Fibroblast of skin of right quadriceps (primary cell): ENCODE measurements at places on chromosomes 1 and 21.

DNA sequence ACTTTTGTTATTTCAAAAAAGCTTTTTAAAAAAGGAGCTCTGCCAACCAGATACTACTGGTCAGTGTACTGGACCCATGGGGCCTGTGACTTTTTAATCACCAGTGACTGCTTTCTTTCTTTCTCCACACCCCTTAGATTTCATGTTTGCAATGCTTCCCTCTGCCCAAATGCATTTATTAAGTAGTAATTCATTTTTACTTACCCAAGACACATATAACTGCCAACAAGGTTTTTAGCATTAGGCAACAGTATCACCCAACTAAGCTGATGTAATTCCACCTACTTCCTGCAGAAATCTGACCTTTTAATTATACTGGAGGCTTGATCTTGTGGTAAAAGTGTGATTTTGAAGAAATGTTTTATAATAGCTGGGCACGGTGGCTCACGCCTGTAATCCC lies 12.5 kb downstream of the MECR start:
- peak; percentile 49 for DNase-seq

- DNase-seq, result peak; percentile 26
Measured at GRCh38 chr1:224175617-224176016, 7.4 kb upstream of the DEGS1 start.

DNA sequence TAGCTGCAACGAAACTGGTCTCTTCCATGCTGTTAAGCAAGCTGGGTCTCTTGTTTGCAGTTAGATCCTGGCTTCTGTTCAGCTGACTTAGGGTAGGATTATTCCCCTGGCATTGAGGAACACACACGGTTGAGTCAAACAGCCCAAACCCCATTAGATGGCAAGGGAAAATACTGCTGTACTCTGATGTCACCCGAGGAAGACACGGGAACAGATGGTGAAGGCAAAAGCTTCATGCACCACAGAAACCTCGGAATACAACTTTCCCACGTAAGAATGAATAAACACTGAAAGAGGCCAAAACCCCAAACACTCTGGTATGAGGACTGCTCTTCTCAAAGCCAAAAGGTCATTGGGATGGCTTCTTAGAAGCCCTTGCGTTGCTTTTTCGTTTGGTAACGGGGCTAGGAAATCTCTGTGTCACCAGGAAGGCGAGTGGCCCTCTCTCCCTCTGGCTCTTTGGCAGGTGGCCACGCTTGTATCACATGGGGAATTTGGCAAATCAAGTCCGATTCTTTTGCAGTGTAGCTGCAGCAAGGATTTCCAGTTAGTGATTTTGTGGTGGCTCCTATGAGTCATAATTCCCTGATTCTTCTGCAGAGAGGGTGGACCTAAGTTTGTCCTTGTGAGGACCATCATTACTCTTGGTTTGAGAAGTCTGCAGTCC lies 16.7 kb upstream of the LYST start:
- DNase-seq, result peak; percentile 94

- no peak for DNase-seq
Measured at GRCh38 chr1:92747735-92748134, 37.2 kb downstream of the EVI5 start.

- DNase-seq, result no peak
Measured at GRCh38 chr1:98693385-98693784, 31.9 kb downstream of the SNX7 start.

- no peak for DNase-seq
Measured at GRCh38 chr1:85933961-85934360, 222.6 kb downstream of the COL24A1 start.

GRCh38 chr1:234616644-234617043 lies 6.7 kb upstream of the IRF2BP2 start:
- DNase-seq, result peak; percentile 63

DNA sequence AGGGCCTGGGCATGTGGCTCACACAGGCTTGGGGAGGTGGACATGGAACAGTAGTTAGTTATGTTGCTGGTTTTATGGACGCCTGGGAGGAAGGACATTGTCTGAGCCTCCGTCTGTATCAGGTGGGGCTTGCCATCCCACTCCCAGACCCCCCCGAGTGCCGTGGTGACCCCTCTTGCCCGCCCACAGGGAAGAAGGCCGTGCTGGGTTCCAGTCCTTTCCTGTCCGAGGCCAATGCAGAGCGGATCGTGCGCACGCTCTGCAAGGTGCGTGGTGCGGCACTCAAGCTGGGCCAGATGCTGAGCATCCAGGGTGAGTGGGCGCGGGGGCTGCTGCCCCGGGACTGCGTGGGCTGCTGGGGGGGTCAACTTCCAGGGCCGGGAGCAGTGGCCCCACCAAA lies 41.7 kb downstream of the COQ8A start:
- DNase-seq, result no peak

- DNase-seq, result no peak
Measured at GRCh38 chr1:226640321-226641136, 92.0 kb downstream of the STUM start.

DNA sequence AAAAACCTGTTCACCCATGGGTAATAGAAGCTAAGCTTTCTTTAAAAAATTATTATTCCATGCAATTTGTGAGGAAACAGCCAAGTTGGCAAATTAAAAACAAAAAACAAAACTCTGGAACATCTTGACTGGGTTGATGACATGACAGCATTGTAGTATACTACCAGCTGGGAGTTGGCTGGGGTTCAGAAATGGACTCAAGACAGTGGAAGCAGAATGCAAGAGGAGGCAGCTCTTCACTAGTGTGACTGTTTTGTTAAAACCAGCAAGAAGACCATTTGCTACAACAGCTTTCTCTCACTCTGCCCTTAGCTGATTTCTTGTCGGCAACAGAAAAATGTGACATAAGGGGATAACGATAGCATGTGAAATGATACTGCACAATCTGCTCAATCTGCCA lies 1298.9 kb upstream of the ADGRL4 start:
- DNase-seq, result no peak

- DNase-seq, result peak; percentile 50
Measured at GRCh38 chr1:178330153-178330552, 166.6 kb downstream of the CLEC20A start.

GRCh38 chr1:201507360-201507675 lies 395 bp upstream of the CSRP1 start:
- no peak for DNase-seq

DNA sequence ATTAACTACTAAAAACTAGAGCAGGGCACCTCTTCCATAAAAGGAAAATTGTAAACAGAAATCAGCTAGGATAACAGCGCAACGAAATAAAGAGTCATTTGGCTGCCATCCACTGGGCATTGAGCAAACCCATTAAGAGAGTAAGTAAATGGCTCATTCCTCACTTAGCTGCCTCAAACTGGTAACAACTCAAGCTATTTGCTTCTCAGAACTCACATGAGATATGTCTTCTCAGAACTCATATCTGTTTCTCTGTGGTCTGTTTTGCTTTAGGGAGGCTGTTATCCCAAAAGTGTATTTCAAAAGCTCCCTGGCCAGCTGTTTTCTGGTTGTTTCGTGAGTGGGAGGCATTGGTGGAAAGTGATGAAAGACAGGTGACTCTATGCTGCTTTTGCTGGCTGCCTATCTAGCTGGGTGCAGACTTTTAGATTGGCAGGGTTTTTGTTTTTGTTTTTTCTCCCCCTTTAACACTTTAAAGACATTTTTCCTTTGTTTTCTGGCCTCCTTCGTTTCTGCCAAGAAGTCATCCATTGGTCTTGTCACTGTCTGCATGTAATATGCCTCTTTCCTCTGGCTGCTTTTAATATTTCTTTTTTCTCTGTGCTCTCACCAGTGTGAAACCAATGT lies 269.2 kb upstream of the RGS18 start:
- DNase-seq, result peak; percentile 6

DNA sequence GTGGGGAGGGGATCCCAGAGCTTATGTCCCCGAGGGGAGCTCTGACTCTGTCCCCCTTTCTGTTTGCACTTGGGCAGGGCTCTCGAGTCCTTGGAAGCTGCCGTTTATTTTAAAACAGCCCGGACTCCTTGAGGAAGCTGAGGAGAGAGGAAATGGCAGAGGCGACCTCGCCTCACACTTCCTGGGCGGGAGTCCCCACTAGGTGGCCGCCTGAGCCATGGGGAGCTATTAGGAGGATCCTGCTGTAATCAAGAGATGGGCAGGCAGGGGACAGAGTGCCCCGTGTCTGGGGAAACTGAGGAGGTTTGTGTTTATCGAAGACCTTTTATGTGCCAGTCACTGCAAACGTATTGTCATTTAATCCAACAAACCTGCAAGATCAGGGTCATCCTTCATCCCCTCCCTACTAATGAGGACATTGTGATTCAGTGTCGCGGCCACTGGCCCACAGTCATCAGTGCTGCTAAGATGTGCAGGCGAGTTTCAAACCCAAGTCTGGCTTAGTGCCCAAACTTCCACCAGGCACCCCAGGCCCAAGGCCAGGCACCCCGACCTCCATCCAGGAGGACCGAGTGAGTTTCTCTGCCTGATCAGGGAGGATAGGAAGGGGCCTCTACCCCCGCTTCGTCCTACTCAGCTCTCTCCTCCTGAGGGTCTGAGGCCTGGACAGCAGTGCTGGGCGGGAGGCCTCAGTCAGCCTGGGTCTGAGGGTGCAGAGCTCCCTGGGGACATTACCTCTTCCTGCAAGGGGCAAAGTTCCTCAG lies 316.9 kb upstream of the VAMP3 start:
- peak; percentile 37 for DNase-seq

DNA sequence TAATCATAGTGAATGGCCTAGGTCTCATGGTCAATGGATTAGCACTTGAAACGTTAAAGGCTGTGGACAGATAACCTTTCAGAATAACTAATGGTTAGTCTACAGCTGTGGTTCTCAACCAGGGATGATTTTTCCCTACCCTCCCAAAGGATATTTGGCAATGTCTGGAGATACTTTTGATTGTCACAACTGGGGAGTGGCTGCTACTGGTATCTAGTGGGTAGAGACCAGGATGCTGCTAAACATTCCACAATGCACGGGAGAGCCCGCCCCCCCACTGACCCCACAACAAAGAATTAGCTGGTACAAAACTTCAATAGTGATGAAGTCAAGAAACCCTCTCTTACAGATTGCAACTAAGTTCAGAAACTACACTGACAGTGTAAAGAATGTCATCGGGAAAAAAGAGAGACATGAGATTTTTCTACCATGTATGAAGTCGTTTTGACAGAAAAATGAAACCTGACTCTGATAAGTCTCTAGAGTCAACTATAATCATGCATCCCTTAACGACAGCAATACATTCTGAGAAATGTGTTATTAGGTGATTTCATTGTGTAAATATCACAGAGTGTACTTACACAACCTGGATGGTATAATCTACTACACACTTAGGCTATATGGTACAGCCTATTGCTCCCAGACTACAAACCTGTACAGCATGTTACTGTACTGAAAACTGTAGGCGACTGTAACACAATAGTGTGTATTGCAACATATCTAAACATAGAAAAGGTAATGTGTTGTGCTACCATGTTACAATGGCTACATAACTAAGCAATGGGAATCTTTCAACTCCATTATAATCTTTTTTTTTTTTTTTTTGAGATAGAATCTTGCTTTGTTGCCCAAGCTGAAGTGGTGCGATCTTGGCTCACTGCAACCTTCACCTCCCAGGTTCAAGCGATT lies 49.7 kb upstream of the PRDX6 start:
- no peak for DNase-seq

DNA sequence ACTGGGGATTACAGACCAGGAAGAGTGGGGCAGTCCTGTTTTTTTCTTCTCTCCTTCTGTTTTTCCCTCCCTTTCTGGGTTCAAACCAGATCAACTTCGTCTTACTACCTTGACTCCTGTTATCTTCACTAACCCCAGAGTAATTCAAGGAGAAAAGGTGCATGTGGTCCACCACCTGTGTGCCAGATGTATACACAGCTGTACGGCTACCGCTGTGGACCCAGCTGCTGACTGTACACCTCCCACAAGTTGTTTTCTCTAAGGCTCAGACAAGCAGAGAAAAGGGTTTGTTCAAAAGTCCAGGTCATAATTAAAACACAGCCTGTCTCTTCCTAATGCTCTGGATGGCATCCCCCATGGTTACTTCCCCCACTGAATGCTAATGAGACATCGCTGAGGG lies 102.1 kb downstream of the LMX1A start:
- DNase-seq, result no peak

DNA sequence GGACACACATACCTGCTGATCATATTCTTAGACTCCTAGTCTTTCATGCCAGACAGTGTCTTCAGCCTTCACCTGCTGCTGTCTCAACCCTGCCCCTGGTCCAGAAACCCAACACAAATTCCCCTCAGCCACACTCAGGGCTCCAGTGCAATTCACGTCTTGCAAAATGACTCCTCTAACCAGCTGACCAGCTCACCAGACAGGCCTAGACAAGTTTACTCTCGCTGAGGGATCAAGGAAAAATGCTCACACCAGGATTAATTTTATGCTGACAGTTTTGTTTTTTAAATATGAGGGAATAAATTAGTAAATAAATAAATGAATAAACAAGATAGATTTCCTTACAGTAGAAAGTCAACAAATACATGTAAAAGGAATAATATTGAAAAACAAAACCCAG lies 28.5 kb downstream of the CCDC185 start:
- no peak for DNase-seq
